ENCODE measurements at places on chromosomes 2 and 18.

- no peak for DNase-seq
These were observed 1156.6 kb downstream of the RPIA start for GRCh38 chr2:89848114-89848513.

GRCh38 chr2:41626936-41627335 lies 420.9 kb upstream of the PKDCC start:
- no peak for DNase-seq

- peak; percentile 2 for DNase-seq
These were observed 212.4 kb downstream of the RPIA start for GRCh38 chr2:88903749-88904353.

- no peak for DNase-seq
These were observed 147.4 kb downstream of the MEIS1 start for GRCh38 chr2:66582104-66582986.

DNA sequence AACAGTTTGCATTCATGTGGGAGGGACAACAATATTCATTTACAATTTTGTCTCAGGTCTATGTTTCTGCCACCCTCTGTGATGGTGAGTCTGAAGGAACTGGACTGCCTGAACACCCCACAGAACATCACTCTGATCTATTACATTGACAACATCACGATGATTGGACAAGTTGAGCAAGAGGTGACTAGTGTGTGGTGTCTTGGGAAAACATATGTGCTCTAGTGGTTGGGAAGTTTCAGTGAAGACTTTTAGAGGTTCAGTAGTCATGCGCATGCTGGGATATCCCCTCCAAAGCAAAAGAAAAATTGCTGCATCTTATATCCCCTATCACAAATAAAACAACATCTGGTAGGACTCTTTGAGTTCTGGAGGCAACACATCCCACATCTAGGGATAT lies 18.6 kb upstream of the CTLA4 start:
- DNase-seq: no peak

GRCh38 chr18:50734886-50735285 lies 84.9 kb downstream of the MRO start:
- no peak for DNase-seq

GRCh38 chr18:73697353-73697752 lies 450.3 kb downstream of the FBXO15 start:
- no peak for DNase-seq

- DNase-seq: no peak
These were observed 120.8 kb upstream of the TMEM18 start for GRCh38 chr2:797993-798392.

DNA sequence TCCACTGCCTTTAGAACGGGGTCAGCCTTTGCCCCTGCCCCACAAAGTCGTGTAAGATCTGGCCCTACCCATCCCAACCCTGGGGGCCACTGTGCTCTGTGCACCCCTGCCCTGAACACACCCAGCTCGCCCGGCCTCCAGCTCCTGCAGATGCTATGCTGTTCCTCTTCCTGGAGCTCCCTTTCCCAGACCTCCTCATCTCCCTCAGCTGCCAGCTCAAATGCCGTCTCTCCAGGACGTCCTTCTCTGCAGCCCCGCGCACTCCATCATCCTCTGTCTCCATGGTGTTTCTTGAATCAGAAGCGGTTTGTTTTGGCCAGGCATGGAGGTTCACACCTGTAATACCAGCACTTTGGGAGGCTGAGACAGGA lies 94.1 kb downstream of the SH3BP4 start:
- no peak for DNase-seq

Measured in naive thymus-derived CD4-positive, alpha-beta T cell (primary cell).